ENCODE measurements at places on chromosomes 5 and 9. TPM values are rescaled to one million over a fixed set of nuclear protein-coding genes. Genes with fewer than 3 reads are reported as not detected.

The PCDHGB5 gene
- total RNA-seq = 13.9 TPM

The FAM151B gene
- 2.1 TPM for total RNA-seq

The NPM1 gene
- total RNA-seq = 412 TPM

The FCHSD1 gene
- total RNA-seq = 4.1 TPM

The ERAP2 gene
- total RNA-seq = 4.8 TPM

The GLDC gene
- 0.11 TPM for total RNA-seq

The OR13F1 gene
- not detected for total RNA-seq

The CATSPER3 gene
- 0.54 TPM for total RNA-seq

- DNase-seq = peak; percentile 58
Observed at GRCh38 chr5:172506251-172506650, 51.9 kb upstream of the SH3PXD2B start.

DNA sequence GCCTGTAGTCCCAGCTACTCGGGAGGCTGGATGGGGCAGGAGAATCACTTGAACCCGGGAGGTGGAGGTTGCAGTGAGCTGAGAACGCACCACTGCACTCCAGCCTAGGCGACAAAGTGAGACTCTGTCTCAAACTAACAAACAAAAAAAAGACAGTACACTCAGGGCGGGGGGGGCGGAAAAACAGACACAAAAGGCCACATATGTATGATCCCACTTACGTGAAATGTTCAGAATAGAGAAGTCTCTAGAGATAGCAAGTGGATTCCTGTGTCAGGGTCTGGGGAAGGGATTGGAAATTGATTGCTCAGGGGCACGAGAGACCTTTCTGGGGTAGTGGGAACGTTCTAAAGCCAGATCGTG is 9.0 kb upstream of the LCN1 start:
- no peak for DNase-seq

DNA sequence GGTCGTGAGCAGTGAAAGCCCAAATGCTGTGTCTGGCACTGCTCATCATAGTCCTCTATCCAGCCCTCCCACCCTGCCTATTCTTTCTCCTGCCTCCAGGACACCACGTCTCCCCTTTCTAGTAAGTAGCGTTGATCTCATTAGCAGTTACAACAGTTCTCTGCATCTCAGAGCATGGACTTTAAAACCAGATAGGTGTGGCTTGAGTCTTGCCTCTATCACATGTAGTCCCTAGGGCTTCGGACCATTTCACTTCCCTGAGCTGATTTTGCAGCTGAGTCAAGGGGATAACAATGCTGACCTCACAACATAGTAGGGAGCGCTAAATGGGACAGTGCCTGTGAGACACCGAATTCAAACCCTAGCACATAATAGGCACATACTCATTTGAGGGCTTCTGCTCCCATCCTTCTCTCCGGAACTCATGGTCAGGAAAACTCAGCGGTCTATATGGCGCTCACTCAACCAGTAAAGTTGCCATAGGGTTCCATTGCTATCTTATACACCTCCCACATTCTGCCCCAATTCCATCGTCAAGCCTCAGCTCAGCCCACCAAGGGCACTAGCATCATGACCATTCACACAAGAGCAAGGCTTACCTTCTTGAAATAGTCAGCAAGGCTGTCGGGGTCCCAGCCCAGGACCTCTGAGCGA is 515 bp downstream of the LCP2 start:
- no peak for DNase-seq

DNA sequence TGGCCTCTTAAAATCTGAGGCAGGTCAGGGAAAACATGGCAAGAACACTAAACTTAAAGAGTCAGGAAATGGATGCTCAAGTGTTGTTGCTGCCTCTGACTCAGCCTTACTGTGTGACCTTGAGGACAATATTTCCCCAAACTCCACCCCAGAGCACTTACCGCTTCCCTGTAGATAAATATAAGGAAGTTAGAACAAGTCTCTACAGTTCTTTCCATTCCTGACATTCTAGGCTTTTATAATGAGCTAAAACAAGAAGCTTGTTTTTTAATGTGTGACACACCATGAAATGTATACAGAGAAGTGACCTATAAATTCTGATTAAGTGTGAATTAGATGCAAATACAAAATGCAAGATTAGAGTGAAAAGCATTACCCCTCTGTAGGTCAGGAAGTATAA is 129.3 kb downstream of the GRIA1 start:
- no peak for DNase-seq

- no peak for DNase-seq
Observed at GRCh38 chr9:7988644-7989280, 189.2 kb upstream of the DMAC1 start.

DNA sequence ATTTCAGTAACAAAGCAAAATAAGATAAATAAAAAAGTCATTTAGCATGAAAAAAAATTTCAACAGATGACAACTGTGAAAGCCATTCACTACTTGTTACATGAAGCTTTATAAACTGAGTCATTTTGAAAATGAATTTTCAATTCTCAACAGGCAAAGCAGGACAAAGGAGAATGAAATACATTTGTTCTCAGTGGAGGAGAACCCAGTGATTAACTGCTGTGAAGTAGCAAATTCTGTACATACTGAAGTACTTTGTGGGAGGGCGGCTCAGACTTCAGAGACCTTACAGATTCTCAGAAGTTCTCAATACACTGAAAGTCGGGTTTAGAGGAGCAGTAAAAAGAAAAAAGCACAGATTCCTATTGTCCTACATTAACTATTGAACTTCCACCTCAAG is 21.7 kb downstream of the SKIC3 start:
- no peak for DNase-seq

- DNase-seq = no peak
Observed at GRCh38 chr9:113370806-113371325, 5.9 kb downstream of the HDHD3 start.

- DNase-seq = no peak
Observed at GRCh38 chr9:109787735-109788134, 7.7 kb downstream of the PALM2AKAP2 start.

- DNase-seq = no peak
Observed at GRCh38 chr5:73858054-73858453, 232.1 kb downstream of the ARHGEF28 start.

- no peak for DNase-seq
Observed at GRCh38 chr5:36730537-36731216, 124.3 kb downstream of the SLC1A3 start.

DNA sequence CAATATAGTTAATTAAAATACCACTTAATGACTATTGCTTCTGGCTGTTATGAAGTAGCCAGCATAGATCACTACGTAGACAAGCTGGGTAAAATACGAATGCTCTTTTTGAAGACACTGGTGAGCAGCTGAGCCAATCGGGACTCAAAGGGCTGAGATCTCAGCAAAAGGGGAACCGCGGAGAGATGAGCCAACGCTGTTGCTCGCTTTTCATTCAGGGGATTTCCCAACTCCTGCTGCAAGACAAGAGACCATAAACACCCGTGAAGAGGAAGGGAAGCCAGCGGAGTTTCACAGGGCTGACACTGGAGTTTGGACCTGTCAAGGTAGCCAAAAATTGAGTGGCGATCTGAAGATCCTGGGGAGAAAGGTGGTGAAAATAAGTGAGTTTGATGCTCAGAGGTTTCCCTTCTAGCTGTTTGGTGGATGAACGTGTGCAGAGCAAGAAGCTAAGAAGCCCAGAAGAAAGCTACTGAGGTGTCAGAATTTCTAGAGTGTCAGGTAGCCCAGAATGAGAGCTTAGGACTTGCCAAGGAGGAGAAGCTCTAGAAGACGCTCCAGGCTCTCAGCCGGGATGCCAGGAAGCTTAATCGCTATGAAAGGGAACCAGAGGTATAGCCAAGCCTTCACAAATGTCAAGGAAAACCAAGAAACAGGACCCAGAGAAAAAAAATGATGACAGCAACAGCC is 79.6 kb upstream of the RNU6ATAC start:
- DNase-seq = peak; percentile 88

DNA sequence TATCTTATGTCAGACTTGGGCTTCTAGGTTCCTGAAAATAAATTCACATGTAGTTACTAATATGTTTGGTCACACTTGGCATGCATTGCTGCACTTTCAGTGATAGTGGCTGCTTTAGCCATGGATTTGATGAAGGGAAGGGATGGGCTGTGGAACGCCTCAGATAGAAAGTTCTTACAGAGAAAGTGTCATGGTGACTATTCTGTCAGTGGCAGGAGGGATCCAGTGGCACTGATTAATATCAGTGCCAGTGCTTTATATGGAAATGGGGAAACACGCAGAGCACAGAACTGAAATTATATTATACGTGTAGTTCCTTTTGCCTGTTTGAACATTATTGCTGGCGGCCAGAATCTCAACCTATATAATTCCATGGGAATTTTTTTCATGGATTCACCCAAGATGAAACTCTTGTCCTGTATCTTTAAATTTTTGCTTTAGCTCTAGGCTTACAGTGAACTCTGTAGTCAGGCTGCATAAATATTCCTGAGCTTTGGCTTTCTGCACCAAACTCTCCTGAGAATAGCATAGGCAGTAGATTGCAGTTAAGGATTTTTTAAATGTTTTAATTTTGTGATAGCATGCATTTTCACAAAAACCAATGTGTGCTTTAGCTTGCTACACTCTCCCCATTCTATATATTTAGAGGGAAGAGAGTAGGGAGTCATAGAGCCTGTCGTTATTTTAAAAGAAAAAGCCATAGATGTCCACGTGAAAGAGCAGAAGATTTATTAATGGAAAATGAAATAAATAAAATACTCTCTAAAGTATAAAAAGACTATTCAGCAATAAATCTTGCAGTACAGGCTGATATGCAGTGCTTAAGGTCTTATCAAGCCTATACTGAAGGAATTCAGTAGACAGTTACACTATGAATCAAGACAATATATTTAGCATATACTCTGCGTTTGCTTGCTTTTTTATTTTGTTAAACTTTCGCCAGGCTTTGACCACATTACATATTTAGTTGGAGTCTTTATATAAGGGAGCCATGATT is 98.7 kb downstream of the EDIL3 start:
- DNase-seq = no peak

GRCh38 chr5:112205846-112206245 is 213.2 kb downstream of the EPB41L4A start:
- no peak for DNase-seq

- no peak for DNase-seq
Observed at GRCh38 chr5:135921388-135921787, 25.7 kb upstream of the IL9 start.

DNA sequence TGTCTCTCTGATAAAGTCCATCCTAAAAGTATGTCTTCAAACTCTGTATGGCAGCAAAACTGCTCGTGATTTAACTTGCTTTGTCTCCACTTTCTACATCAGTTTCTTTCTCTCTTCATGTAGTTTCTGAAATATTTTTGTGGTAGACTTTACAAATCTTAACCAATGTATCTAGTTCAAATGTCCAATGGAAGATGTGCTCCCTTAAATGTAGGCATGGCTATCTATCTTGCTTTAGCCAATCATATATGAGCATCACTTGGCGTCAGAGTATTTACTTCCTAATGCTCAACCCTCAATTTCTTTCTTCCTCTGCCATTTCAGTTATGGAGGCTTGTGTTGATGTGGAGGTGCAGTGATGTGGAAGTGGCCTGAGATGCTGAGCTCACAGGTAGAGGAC is 206.1 kb upstream of the ZNF608 start:
- no peak for DNase-seq

DNA sequence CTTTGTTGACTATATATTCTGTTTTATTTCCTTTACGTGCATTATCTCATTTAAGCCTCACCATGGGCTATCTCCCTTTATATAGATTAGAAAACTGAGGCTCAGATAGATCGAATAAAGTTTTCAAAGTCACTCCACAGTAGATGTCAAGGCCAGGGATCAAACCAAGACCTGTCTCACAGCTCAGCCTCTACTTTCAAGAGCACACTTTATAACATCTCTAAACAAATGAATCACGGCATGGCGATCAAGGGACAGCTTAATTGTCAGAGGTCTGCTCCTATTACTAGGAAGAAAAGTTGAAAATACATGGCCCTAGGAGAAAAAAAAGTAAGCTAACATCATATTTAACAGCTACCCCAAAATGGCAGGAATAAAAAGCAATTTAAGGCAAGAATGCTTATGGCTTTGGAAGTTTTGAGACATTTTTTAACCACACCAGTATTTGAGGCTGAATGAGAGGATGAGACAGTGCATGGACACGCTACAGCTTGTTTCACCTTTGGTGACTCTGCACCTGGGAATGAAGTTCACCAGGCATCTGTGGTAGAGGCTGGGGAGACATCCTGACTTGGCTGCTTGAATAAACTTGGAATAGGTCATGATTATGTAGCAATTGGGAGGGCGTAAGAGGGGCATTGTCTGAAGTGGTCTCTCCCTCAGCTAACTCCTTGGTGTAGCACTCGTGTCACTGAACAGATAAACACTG is 486.8 kb upstream of the WWC1 start:
- no peak for DNase-seq

DNA sequence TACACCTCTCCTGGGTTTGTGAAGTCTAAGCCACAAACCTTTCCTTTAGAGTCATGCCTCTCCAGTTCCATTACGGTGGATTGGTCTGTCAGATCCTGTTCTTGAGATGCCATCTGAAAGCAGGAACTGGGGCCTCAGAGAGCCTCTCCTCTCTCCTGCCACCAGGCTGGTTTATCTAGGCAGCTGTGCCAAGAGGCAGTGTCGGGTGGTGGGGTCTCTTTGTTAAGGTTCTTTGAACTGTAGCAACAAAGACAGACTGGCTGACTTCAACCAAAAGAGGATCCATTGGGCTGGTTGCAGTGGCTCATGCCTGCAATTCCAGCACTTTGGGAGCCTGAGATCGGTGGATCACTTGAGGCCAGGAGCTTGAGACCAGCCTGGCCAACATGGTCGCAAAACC is 66.0 kb upstream of the ANGPTL2 start:
- DNase-seq = no peak

GRCh38 chr9:8287501-8287900 is 487.9 kb upstream of the DMAC1 start:
- no peak for DNase-seq

- DNase-seq = no peak
Observed at GRCh38 chr5:72552041-72552557, 44.9 kb upstream of the ZNF366 start.

DNA sequence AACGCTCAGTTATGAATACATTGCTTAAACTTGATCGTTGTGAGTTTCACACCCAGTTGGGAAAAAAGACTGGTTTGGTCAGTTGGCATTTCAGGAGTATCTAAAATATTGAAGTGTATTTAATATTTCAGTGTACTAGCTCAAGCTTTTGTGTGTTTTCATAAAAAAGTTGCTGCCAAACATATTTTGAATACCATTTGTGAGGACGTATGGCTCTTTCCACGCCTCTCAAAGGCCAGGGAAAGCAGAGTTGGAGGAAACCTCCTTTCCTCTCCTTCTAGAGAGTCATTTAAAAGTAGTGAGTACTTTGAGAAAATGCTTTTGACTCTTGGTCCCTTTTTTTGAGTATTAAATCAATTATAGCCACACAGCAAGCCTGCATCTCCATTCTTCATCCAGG is 43.2 kb upstream of the ANKRD33B start:
- no peak for DNase-seq
